ENCODE measurements at places on chromosomes 11 and 22.

DNA sequence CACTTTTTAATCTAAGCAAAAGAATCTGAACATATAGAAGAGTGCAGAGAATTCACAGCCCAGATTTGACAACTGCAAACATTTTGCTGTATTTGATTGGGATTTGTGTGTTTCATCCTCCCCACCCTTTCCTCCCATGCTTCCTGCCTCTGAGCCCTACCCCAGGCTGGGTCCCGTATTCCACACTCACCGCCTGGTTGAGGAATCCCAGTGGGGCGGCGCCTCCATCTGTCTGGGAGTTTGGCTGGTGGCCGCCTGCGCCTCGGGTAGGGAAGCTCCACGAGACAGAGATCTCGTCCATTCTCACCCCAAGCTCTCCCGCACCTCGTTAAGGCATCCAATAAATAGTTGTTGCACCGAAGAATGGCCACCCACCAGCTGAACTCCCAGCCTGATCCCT is 105.9 kb upstream of the SLC22A12 start:
- DNase-seq: no peak

DNA sequence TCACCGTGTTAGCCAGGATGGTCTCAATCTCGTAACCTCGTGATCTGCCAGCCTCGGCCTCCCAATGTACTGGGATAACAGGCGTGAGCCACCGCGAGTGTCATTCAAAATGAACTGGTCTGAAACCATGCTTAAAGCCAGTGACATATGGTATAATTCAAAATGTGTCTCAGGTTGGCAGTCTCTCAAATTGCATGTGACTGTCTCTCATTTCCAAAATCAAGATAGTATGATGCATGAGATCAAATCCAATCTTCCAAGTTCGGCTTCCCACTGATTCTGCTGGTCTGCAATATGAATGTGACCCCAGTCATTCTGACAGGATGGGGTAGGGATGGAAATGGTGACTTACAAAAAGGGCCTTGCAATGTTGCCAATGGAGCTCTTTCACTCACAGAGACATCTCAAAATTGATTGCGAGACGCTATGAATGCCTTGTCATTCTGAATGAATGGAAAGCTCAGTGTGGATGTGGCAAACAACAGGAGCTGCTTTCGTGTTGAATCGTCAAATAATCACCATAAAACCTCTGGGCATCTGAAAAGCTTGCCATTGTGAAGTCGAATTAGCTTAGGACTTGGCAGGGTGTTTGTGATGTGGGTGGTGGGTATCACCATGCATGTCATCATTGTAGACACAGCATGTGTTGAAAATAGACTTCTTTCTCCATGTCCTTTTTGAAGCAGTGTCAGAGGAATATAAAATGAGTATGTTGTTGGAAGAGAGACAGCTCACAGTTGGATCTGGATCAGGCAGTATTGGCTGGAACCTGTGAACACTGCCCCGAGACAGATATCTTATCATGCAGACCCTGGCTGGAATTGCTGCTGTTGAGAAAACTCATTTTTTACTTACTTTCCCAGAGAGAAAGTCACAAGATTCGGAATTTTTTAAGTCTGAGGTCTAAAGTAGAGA is 12.2 kb downstream of the SLN start:
- no peak for DNase-seq

- no peak for DNase-seq
Observed at GRCh38 chr11:134731213-134731961, 319.3 kb upstream of the B3GAT1 start.

DNA sequence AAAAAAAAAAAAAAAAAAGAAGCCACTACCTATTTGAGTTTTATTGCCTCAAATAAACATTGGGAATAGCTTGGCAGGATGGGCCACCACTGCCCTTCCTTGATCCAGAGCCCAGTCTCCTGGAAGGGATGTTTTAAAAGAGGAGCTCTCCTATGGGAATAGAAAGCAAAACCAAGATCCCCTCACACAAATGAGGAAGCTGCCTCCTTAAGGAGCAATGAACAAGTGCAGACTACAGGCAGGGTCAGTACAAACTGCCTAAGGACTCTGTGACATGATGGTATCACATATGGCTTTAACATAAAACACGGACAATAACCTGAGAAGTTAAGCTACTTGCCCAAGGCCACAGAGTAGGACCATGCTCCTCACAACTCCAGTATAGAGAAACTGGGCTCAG is 120.8 kb downstream of the NAT10 start:
- no peak for DNase-seq

- no peak for DNase-seq
Observed at GRCh38 chr11:128499613-128500253, 87.6 kb downstream of the ETS1 start.

- DNase-seq: no peak
Observed at GRCh38 chr11:94581926-94582325, 14.8 kb downstream of the PIWIL4 start.

- DNase-seq: no peak
Observed at GRCh38 chr11:115886422-115886733, 382.2 kb upstream of the CADM1 start.

Measured in stimulated activated CD4-positive, alpha-beta T cell treated with anti-CD3 and anti-CD28 coated beads, Interleukin-1b, Interleukin-23, amount 100 ng/mL, for 24 hours (primary cell).